ENCODE measurements at places on chromosomes 4 and X.

GRCh38 chrX:107480272-107480671 is 30.8 kb downstream of the FRMPD3 start:
- peak; percentile 20 for DNase-seq

- DNase-seq = no peak
These were observed 48.5 kb upstream of the HDAC8 start for GRCh38 chrX:72621163-72621562.

DNA sequence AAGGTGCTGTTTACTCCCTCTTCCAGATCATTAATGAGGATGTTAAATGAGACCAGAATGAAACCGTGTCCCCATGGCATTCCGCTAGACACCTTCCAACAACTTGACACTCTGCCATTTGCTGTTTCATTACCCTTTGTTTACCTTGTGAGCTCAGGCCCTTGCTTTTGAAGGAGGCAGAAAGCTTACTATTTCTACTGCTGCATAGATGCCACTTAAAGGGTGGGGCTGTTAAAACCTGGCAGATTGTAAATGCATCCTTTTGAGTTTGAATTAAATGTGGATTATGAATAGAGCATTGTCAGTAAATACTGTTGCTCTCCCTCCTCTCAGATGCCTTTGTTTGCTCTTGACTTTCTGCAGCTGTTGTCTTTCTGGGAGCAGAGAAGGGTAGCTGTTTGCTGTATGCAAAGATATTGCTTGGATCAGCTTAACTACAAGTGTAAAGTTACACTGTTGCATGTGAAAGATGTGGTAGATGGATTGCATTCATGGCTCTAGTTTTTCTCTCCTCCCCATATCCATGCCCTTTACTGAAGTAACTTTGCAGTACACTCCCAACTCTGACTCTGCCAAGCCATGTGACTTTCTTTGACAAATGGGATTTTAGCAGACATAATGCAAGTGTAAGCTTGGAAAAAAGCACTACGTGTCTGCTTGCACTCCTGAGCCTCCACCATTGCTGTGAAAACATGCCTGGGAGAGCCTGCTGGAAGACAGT is 75.0 kb upstream of the DHX15 start:
- no peak for DNase-seq

DNA sequence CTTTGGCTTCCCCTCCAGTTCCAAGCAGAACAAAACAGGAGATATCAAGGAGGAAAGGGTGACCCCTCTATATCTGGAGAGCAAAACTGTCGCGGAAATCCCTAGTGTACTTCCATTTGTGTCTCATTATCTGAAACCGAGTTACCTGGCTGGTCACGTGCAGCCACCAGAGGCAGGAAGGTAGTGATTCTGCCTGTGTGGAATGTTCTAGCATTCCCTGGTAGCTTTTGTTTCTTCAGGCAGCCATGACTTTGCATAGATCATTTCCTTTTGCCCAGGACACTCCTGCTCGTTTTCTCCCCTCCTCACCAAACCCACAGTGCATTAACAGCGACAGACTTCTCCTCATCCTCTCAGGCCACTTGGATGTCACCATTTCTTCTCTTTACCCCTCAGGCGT is 107.9 kb downstream of the PTTG2 start:
- no peak for DNase-seq

GRCh38 chrX:107632346-107632745 is 4.0 kb downstream of the PRPS1 start:
- DNase-seq = no peak

GRCh38 chr4:78560296-78560963 is 8.9 kb downstream of the ANXA3 start:
- no peak for DNase-seq

- DNase-seq = peak; percentile 47
These were observed 595 bp downstream of the MBNL3 start for GRCh38 chrX:132488180-132488705.

GRCh38 chrX:54950730-54951375 is 30.2 kb downstream of the TRO start:
- DNase-seq = no peak

GRCh38 chr4:42768125-42768748 is 111.3 kb upstream of the ATP8A1 start:
- DNase-seq = no peak

DNA sequence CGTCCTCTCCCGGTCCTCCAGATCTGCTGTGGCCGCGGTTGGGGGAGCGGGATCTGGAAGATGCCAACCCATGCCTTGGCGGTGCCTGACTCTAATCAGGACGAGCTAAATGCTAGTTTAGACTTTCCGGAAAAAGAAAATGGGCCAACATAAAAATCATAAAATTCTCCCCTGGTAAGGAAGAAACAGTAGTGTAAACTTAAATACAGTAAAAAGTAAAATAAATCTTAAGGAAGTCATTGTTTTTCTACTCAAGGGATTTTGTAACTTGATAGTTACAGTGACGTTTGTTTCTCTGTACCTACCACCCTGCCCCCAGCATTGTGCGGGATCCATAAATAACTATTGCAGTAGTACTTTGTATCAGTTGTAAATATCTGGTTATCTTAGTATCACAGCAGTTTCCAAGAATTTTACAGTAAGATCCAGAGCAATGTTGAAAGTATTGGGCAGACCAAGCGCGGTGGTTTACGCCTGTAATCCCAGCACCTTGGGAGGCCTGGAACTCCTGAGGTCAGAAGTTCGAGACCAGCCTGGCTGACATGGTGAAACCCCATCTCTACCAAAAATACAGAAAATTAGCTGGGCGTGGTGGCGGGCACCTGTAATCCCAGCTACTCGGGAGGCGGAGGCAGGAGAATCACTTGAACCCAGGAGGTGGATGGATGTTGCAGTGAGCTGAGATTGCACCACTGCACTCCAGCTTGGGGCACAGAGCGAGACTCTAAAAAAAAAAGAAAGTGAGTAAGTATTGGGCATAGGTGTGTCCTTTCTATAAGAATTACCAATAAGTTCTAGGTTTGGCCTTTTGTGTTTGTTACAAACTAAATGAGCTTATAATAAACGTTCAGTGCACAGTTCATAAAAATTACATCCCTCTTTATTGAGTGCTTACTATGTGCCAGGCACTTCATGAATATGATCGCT is 1.0 kb upstream of the PLA2G12A start:
- DNase-seq = no peak

DNA sequence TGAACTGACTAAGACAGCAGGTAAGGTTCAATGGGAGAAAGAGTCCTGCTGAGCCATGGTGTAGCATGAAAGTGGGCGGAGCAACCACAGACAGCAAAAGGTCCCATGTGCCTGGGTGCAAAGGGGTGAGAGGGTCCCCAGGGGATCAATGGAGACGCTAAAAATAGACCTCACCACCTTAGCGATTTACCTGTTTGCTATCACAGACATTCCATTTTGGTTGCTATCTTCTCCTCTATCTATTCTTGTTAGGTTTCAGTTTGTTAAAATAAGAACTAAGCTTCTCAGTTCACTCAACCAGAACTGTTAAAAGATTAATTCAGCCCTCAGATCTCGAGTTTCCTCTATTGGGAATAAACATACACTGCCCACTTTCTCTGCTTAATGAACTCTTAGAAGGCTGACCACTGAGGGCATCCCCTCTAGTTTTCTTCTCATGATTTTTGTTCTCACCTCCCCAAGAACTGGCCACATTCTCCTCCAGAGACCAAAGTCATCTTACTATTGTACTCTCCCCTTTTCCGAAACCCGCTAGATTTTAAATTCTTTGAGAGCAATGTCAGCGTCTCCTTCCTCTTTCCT is 136.7 kb downstream of the PARM1 start:
- no peak for DNase-seq

DNA sequence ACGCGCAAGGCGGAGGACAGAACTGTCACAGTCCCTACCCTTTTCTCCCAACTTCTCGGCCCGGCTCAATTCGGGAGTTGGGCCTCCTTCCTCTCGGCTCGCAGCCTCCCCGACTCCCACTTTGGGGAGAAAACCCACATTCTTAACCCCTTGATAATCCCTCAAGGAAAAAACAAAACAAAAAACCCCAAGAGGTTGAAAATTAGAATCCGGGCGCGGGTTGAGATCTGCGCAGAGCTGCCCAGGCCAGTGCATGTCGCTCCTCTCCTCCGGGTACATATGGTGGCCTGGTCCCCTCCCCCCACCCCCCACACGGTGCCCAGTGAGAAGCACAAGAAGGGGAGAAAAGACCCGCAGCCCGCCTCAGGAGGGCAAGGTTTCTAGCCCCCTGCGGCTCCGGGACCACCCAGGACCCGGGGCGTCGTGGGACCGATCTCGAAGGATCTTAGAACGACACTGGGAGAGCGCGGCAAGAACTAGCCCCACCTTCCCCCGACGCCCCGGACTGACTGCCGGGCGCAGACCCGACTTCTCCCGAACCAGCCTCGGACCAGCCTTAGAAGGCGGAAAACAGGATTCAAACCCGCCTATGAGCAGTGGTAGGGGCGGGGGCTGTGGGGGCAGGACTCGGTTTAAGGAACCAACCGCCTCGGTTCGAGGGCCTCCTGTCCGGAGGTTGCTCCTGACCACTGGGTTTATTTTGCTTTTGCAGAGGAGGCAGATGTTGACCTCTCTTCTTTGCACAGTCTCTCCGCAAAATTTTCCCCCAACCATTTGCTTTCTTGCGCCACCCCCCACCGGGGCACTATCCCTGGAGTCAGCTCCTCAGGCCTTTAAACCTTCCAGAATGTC is 2.5 kb upstream of the PDGFRA start:
- no peak for DNase-seq

- peak; percentile 43 for DNase-seq
These were observed 126.0 kb upstream of the ENPP6 start for GRCh38 chr4:184343502-184344177.

DNA sequence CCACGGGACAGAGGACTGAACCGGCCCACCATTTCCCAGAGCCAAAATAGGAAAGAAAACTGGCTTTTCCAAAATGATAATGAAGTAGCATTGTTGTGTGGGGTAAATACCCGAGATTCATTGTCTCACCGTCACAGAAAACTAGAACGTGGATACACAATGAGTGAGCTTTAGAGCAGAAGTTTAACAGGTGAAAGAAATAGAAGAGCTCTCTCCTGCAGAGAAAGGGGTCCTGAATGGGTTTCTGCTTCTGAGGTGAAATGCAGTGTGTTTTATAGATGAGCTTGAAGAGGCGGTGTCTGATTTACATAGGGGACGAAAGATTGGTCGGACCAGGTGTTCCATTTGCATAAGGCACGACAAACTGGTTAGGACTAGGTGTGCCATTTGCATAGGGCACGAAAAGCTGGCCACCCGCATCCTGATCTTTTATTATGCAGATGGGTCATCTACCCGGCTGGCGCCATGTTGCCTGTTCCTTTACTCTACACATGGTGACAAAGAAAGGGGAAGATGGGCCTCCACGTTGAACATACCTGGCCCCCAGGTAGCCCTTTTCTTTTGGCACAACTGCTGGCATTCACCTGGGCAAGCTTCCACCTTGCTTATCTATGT is 118.1 kb downstream of the ATXN3L start:
- DNase-seq = no peak

GRCh38 chr4:46648088-46648744 is 258.3 kb upstream of the GABRA2 start:
- no peak for DNase-seq

GRCh38 chr4:80235451-80235850 is 31.0 kb upstream of the FGF5 start:
- no peak for DNase-seq

DNA sequence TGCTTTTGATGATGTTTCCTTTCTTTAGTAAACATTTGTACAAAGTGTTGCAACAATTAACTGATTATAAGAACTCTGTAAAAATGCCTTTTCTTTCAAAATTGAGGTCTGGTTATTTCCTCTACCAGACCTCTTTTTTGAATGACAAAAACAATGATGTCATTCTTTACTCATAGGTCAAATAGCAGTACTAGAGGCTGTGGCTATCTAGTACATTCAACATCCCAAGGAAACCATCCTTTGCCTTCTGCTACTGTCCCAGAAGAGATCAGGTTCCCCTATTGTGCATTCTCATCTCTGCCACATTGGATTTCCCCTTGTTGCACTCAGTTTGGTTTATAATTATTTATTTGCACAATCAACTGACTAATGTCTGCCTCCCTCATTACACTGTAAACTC is 19.1 kb upstream of the MAD2L1 start:
- DNase-seq = no peak

DNA sequence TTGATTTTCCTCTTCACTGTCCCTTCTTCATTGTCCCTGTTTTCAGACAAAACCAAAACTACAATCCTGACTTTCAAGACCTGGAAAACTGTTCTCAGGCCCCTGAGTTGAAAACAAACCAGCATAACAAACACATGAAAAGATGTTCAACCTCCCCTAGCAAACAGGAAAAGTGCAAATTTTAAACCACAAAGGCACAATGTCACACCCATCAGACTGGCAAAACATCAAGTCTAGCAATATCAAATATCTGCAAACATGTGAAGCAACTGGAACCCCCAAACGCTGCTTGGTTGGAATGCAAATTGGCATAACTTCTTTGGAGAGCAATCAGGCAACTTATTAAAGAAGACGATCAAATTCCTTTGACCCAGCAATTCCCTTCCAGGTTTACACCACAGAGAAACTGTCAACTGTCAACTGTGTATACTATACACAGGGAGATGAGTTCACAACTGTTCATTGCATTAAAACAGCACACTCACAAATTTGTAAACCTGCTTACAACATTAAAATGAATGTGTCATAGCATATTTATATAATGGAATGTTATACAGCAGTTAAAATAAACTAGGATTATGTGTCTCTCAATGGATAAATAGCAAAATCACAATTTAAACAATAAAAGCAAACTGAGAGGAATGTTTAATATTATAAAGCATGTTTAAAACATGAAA is 7.0 kb downstream of the USP46 start:
- no peak for DNase-seq

DNA sequence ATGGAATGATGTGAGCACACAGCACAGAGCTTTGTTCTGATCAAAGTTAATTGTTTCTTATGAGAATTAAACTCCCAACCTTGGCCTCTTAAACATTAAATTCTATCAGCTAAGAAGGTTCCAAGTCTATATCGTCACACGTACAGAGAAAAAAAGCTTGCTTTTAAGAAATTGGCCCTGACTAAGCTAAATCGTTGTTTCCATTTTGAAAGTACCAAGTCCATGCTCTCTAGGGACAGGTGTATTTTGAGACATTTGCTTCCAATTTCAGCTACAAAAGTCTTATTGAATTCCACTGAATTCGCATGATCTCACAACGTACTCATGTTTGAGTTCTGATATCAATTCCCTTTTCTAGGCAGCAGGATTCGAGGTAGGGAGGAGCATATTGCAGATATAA is 157.4 kb downstream of the SHROOM3 start:
- DNase-seq = no peak

- no peak for DNase-seq
These were observed 41.2 kb upstream of the SMAD1 start for GRCh38 chr4:145440292-145441007.

- DNase-seq = no peak
These were observed 108.0 kb downstream of the GPM6A start for GRCh38 chr4:175703956-175704600.

DNA sequence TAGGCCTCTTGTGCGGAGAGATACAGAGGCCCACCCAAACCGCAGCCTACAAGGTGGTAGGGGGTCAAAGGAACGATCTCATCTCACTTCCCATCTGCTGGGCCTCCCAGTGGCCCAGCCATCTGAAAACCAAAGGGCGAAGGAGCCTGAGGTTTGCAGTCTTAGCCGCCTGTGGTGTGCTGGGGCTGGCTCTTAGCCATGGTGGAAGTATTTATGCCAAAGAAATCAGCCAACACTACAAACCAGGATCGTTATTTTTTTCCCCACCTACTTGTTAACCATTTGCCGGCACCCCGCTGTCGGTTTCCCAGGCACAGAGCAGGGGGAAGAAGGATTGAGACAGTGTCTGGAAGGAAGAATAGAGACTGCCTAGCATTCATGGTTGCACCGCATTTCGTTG is 30.9 kb upstream of the CDKL5 start:
- DNase-seq = no peak

All from CD4-positive, alpha-beta T cell treated with Interleukin-2 at 100 ng/mL for 4 hours (primary cell).